ENCODE measurements at places on chromosomes 12 and 14.

- DNase-seq = no peak
These were observed 251.5 kb upstream of the FBXO33 start for GRCh38 chr14:39683691-39684260.

DNA sequence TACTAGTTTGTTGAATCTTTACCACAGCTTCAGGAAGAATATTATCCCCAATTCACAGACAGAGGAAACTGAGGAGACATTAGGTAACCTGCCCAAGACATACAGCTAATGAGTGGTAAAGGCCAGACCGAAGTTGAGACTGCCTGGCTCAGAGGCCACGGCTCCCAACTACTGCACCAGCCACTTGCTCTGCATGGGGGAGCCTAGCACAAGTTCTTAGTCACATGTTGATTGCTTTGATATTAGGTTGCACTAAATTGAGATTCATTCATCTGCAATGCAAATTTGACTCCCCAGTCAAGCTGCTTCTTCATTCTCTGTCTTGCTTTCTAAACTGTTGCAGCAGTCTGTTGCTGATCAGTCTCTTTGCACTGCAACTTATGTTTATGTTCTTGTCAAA, 25.9 kb upstream of the POLR3B start:
- no peak for DNase-seq

DNA sequence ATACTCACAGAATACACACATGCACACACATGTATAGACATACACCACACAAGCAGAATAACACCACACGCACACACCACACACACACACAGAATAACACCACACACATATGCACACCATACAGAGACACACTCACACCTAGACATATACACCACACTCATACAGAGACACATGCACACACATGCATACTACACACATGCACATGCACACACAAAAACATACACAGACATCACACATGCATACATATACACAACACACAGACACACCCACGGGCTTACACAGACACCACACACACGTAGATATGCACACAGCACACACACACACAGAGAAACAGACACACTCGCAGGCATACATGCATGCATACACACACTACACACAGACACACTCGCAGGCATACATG, 49.7 kb downstream of the NTF3 start:
- no peak for DNase-seq

GRCh38 chr14:70780396-70781075, 28.8 kb downstream of the MAP3K9 start:
- no peak for DNase-seq

DNA sequence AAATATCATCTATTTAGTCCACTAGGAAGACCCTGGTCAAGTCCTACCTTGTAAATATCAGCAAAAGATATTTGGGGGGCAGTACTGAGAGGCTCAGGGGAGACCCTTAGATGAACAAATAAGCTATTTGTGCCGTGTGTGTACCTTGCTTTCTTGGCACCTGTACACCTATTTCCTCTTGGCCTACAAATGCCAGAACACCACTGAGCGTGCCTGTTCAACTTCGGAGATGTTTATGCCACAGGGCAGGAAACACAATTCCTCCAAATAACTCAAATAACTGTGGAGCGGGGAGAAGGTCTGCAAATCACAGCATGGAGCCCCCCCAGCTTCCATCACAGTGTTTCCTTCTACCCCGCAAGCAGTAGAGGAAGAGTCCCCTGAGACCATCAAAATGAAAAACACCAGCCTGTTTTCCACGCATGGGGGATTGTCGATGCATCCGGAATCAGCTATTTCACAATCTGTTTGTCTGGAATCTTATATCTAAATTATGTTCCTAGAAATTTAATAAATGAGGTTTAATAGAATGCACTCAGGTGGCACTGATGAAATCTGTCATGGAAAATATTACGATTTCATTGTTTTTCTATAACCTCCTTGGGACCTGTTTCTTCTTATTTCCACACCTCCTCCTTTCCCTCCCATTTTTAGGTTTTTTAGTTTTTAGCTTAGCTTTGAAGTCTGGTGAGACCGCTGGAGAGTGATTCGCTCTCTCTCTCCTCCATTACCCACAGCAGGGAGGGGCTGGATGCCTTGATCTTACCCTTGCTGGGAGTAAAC, 254.0 kb upstream of the SRRM4 start:
- DNase-seq = no peak

- no peak for DNase-seq
These were observed 6.8 kb upstream of the AEBP2 start for GRCh38 chr12:19432309-19433170.

GRCh38 chr12:131375972-131376345, 334.9 kb upstream of the SFSWAP start:
- DNase-seq = no peak

GRCh38 chr12:108199106-108199505, 70.0 kb downstream of the WSCD2 start:
- no peak for DNase-seq

DNA sequence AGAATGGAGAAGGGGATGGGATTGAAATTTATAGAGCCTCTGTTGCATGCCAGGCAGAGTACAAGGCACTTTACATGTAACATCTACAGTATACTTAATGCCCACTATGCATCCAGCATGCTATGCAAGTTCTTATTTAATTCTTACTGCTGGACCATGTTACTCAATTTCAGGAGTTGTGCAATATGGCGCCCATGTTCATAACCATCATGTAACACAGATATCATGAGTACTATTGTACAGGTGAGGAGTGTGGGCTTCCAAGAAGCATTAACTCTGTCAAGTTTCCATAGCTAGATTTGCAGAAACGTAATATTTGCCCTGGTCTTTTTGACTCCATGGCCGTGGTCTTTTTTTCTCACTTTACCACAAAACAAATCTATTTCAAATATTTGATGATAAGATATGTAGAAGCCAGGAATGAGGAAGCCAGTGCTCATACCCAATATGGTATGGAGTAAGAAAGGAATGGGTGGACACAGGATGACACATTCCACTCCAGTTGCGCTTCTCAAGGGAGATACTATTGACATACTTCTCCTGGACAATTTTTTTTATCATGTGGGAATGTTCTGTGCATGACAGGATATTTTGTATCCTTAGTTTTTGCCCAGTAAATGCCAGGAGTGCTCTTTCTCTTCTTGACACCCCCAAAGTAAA, 191.8 kb downstream of the C12orf75 start:
- no peak for DNase-seq

DNA sequence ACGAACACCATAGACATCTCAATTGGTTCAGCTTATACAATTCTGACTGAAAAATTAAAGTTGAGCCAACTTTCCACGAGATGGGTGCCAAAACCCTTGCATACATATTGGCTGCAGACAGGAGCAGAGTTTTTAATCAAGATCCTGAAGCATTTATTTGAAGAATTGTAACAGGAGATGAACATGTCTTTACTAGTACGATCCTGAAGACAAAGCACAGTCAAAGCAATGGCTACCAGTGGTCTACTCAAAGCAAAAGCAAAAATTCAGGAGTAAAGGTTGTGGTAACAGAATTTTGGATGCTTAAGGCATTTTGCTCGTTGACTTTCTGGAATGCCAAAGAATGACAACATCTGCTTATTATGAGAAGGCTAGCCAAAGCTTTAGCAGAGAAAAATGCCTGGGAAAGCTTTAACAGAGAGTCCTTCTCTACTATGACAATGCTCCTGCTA, 20.7 kb downstream of the ZDHHC17 start:
- DNase-seq = no peak

GRCh38 chr12:61999311-61999710, 260.9 kb upstream of the USP15 start:
- no peak for DNase-seq

DNA sequence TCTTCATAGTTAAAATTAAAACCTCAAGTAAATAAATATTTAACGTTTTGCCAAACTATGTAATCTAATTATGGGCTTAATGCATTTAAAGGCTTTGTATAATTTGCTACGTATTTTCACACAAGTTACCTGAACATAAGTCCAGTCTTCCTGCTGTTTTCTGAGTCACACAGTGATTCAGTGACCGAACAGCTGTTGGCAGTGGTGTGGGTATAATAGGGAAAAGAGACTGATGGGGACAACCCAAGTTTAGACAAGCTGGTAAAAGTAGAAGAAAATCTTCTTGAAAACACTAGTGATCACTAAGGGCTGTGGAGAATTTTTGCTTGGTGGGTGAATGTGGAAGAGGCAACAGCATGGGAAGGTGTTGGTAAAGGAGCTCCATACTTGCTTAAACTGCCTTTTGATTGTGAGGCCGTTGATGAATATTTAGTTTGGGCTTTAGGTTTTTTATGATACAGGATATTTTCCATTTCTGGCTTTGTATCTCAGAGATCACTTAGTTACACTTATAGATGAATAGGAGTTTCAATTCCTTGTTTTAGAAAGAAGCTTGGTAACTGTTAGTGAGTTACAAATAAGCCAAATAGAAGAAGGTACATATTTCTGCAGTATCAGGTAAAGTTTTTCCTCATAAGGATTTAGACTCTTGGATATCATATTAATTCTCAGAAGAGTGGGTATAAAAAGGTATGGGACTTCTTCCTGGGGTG, 23.9 kb downstream of the LRRK2 start:
- DNase-seq = no peak

GRCh38 chr12:69991690-69992288, 166.8 kb downstream of the MYRFL start:
- DNase-seq = no peak

DNA sequence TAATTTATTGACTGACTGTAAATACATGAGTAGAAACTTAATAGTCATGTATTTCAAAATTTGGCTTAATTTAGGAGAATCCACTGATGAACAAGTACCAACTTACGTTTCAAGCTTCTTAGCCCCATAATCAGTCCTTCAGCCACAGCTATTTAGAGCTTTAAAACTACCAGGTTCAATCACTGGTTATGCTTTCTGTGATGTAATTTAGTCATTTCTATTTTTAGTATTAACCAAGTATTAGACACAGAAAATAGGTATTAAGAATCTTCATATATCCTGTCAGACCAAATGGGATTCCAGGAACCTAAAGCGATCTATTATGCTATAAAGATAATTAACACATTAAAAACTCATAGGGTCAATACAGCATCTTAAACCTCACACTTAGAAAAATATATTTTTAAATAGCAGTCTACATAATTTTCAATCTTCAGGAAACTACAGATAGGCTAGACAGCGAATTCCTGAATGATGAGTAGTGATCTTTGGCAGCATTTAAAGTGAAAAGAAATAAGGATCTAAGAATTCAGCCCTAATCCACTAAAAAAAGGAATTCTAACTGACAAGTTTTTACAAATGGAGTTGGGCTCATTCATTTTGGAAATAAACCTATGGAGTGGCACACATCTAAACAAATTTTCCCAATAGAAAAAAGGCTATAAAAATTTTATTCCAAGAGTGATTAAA, 51.5 kb downstream of the ZC3H14 start:
- no peak for DNase-seq

GRCh38 chr12:125245581-125246557, 180.6 kb downstream of the AACS start:
- no peak for DNase-seq

- DNase-seq = no peak
These were observed 147.2 kb upstream of the DYRK2 start for GRCh38 chr12:67501362-67501761.

DNA sequence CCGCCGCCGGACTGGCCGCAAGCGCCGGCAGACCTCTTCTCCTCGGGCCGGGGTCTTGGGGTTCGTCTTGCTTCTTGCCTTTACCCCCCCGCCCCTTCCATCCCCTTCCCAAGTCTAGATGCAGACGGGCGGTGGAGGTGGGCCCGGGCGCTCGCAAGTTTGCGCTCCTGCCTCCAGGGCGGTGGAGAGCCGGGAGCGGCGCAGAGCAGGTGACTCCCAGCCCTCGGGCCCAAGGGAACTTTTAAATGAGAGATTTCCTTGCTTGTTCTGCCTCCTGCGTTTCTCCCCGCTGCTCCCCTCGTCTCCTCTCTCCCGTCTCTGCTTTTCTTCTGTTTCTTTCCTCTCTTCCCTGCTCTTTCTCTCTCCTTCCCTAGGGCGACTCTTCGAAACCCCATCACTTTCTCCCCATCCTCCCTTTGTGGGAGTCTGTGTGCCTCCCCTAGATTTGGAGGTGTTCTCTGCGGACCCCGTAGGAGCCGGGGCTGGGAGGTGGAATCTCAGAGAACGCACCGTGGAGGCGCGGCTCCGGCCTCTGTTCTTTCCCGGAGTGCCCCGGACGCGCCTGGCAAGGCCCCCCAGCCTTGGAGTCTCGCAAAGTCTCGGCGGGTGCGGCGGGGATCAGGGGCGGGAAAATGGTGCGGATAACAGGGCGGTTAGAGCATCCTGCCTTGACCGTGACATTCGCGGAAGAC, 114.7 kb upstream of the MYL2 start:
- no peak for DNase-seq

DNA sequence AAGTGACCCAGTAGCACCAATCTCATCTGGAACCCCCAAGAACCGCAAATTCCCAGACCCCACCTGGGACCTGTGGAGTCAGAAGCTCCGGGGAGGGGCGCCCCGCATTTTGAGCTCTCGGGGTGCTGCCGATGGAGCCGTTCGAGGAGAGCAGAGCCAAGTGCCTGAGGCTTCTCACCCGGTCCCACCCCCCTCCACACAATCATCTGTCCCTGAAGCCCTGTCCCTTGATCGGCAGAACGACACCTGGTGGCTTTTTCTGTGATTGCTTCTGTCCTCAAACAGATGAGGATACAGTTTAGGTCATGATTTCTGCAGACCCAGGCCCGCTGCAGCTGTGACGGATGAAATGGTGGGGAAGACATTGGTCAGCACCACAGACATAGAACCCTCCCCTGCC, 74.7 kb downstream of the NOC4L start:
- DNase-seq = peak; percentile 17

DNA sequence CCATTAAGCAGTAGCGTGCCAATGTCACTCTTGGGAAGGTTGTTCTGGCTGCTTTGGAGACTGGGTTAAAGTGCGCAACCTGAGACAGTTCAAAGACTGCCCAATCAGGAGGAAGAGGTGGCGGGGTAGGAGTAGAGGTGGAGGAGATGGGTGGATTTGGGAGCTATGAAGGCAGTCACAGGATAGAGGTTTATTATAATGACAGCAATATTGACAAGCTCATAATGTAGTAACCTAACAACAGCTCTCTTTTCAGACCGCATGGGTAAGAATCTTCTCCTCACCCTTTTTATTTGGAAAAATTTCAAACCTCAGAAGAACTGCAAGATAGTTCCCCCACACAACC, 5.3 kb upstream of the PSMD9 start:
- DNase-seq = no peak

- DNase-seq = no peak
These were observed 98.1 kb downstream of the DDHD1 start for GRCh38 chr14:53055003-53055402.
